Left ventricle myocardium inferior (tissue), 1 donor: ENCODE measurements at places on chromosomes 11 and 22. TPM values are rescaled to one million over a fixed set of nuclear protein-coding genes. Genes with fewer than 3 reads are reported as not detected.

GRCh38 chr11:113907681-113908080 is 3.1 kb downstream of the HTR3B start:
- H3K27ac ChIP-seq, result no peak overlapping the region
- no peak overlapping the region for H3K4me3 ChIP-seq
- no peaks in the 10 kb centered on the region for H3K36me3 ChIP-seq

GRCh38 chr11:122671400-122671891 is 15.9 kb downstream of the UBASH3B start:
- peak overlapping the region; percentile 20 for H3K27ac ChIP-seq
- H3K36me3 ChIP-seq, result peaks cover 9% of the 10 kb centered on the region
- H3K27me3 ChIP-seq, result peaks cover 3% of the 10 kb centered on the region
- no peak overlapping the region for H3K4me3 ChIP-seq

DNA sequence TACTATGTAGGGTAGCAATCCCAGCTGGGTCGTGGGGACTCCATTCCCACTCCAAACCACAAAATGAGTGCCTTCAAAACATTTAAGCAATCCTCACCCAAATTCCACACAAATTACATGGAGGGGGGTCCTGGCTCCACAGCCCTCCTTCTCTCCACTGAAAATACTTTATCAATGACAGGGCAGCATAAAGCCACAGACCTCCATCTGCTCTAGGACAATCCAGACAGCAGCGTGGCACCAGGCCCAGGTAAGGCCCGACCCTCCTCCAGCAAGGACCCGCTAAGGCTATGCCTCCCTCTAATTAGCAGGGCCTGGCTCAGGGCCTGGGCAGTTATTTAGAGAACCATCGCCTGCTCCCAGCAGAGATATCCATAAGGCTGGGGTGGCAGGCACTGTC is at the start of gene PANX3:
TSS of gene PANX3 (plus strand) at position 365 of the 400 bp plus-strand sequence. CDS start 129 bp downstream, outside the sequence.
- DNase-seq, result no peak
- H3K27me3 ChIP-seq, result peaks cover 38% of the 10 kb centered on the region
- no peak within 1 kb of the TSS for H3K4me3 ChIP-seq
- no peak within 1 kb of the TSS for H3K27ac ChIP-seq
- no peaks in the 10 kb centered on the region for H3K4me1 ChIP-seq

DNA sequence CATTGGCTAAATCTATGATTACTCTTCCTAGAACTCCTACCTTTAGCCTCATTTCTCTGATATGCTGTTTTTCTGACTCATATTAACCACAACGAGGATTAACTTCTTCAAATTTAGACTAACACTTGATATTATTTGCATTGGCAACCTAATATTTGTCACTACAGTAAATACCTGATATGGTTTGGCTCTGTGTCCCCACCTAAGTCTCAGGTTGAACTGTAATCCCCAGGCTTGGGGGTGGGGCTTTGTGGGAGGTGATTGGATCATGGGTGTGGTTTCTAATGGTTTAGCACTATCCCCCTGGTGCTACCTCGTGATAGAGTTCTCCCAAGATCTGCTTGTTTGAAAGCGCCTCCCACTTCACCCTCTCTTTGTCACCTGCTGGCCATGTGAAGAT is 17.1 kb upstream of the MED17 start:
- DNase-seq, result no peak
- no peaks in the 10 kb centered on the region for H3K4me1 ChIP-seq
- H3K36me3 ChIP-seq, result peaks cover 35% of the 10 kb centered on the region
- no peak overlapping the region for H3K4me3 ChIP-seq
- no peaks in the 10 kb centered on the region for H3K27me3 ChIP-seq

CRYBA4 gene
- total RNA-seq, result not detected

EIF4G2 gene
- total RNA-seq, result 760 TPM

GRCh38 chr11:10263929-10264328 is 30.1 kb downstream of the SBF2 start:
- no peak overlapping the region for H3K27ac ChIP-seq
- no peak for DNase-seq
- no peaks in the 10 kb centered on the region for H3K36me3 ChIP-seq
- H3K27me3 ChIP-seq, result no peaks in the 10 kb centered on the region
- peaks cover 13% of the 10 kb centered on the region for H3K4me1 ChIP-seq

- no peak for DNase-seq
- H3K27me3 ChIP-seq, result no peaks in the 10 kb centered on the region
- no peaks in the 10 kb centered on the region for H3K36me3 ChIP-seq
- no peak overlapping the region for H3K27ac ChIP-seq
- H3K4me1 ChIP-seq, result peaks cover 23% of the 10 kb centered on the region
These were observed 145.2 kb downstream of the FCHSD2 start for GRCh38 chr11:72996959-72997358.

GRCh38 chr11:124892750-124893454 is 4.8 kb downstream of the ROBO4 start:
- H3K4me3 ChIP-seq, result peak overlapping the region; percentile 69
- H3K27me3 ChIP-seq, result peaks cover 4% of the 10 kb centered on the region
- H3K36me3 ChIP-seq, result peaks cover 6% of the 10 kb centered on the region

- no peaks in the 10 kb centered on the region for H3K4me1 ChIP-seq
- no peak overlapping the region for H3K27ac ChIP-seq
- H3K36me3 ChIP-seq, result no peaks in the 10 kb centered on the region
- no peak for DNase-seq
- no peaks in the 10 kb centered on the region for H3K27me3 ChIP-seq
These were observed 868.0 kb downstream of the NTM start for GRCh38 chr11:132238331-132238866.
